Stimulated activated memory B cell treated with anti-CD40 and anti-IgM and Interleukin-4, amounts not matched to agents 10 μg/mL and 1 μg/mL and 100 μg/mL, for 72 hours (primary cell): ENCODE measurements at places on chromosomes 6 and 20.

DNA sequence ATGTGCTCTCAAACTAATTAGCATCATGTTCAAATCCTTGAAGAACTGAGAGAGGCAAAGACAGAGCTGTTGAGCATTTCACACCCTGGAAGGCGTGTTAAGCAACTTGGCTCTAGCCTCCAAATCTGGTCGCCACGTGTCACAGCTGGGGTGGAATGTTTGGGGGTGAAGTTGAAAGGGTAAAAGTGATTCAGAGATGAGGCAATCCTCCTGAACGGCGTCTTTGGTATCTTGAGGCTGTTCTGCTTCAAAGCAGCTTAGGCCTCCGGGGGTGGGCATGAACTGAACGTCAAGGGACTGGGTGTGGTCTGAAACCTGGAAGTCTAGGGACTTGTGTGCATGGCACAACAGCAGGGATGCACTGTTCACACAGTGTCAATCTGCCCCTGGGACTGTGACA is 62.3 kb downstream of the TRAM2 start:
- ATAC-seq: no peak

DNA sequence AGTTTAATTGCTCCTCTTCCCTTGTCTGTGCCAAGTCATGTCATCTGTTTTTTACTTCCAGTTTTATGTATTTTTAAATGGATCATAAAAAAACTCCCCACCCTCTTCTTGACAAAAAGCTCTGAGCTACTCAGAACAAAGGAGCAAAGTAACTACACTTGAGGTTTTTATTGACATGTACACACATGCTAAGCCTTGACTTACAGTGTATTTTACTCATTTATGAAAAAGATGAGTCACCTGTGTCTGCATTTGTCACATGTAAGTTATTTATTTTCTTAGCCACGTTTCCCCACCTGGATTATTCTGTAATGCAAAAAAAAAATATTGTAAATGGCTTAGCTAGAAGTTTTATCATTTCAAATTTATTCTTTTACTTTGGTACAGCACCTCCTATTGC is 628.8 kb upstream of the SLC35B3 start:
- no peak for ATAC-seq

DNA sequence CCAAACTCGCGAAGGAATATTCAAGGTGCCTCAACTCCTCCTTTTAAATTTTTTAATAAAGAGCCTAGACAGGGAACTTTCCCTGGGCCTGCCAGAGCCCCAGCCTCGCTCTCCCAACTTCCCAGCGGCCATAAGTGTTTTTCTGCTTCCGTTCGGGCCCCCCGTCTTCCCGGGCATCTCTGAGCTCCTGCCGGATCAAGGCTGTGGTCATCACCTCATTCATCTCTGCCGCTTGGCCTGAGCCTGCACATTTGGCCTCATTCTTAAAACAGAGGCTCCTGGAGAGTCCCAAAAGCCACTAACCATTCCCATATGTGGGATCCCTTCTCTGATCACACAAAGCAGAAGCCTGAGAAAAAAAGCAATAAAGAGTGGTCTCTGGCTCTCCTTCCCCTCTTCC is 969.1 kb upstream of the DEFB115 start:
- ATAC-seq: no peak

GRCh38 chr6:76004202-76004601 is 68.3 kb downstream of the IMPG1 start:
- ATAC-seq: peak; percentile 53

GRCh38 chr6:148388521-148388920 is 45.9 kb downstream of the SASH1 start:
- no peak for ATAC-seq

DNA sequence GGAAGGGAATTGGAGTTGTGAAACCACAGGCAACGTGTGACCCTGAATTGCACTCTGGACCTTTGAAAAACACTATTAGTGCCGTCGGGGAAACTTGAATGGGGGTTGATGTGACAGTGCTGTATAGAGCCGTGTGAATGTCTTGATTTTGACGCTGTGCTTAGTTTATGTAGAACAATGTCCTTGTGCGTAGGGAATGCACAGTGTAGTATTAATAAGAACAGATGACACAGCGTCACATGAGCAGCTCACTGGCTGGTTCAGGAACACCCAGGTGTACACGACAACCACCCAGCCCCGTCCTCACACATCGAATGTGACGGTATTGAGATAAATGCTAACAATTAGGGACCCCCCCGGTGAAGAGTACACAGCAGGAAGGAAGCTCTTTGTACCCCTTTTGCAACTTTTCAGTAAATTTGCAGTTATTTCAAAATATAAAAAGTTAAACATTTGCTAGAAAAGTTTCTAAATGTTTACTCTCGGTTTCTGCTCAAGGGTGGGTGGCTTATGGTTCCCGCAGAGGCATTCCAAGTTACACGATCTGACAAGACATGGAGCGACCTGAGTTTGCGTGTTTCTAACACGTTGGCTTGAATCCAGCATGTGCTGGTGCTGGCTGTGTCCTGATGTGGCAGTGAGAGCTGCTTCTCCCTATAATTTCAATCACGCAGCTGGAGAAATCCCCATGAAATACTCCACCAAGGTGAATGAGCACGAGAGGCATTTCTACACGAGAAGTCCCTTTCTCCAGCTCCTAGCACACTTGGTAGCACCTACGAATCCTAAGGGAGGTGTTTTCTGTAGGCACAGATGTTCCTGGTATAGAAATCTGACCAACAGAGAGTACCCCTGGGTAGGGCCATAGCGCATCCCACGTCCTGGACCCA is 208.0 kb upstream of the EXOC2 start:
- ATAC-seq: no peak

- peak; percentile 85 for ATAC-seq
Measured at GRCh38 chr6:107894809-107895396, 63.1 kb downstream of the SEC63 start.

DNA sequence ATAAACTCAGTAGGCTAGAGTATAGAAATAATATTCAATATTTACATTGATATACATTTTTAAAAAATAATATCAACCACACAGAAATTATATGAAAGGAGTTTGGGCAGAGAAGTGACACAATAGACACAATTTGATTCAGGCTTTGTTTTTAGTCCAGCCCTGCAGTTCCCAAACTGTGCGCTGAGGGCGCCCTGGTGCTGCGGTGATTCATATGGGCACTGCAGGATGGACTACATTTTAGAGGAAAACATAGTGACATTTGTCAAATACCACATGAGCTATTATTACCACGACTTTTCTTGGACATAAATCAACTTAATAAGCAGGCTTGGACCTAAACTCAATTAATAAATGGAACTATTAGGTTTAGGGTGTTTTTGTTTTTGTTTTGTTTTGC is 364.3 kb upstream of the ID4 start:
- ATAC-seq: no peak

DNA sequence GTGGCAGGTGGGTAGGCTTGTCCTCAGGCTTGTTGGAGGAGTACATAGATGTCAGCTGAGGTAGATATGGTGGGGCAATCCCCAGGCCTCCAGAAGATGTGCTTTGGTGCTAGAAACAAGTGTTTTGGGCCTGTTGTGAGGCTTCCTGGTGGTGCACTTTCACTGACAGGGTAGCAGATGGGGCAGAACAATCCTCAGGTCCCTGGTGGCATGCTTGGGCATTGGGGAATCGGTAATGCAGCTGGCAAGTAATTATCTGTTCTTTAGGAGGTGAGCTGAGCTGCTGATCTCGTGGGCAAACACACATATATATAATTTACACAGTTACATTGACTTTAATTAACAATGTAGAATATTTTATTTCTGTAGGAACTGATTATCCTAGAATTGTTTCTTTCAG is 458.7 kb downstream of the BMP2 start:
- no peak for ATAC-seq

DNA sequence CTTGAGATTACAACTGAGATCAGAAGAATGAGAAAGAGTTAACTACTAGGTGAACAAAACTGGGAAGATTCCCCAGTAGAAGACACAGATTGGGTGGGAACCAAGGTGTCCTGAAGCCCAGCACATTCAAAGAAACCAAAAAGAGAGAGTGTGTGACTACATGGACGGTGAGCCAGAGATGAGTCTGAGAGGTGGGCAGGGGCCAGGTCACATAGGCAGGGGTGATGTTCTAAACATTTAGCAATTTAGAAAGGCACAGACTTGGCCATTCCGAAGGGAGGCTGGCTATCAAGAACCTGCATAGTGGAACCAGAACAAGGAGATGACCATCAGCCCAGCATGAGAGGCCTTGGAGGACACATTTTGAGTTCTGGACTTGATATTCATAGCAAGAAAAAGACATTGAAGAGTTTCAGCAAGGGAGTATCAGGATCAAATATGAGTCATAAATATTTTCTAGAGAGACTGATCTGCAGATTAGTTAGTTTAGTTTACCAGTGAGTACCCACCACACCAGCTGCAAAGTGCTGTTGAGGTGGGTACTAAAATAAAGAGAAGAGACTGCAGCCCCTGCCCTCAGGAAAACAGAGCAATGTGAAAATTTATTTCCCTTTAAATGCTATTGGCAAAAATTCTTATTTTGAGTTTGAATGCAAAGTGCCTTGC is 340.5 kb upstream of the PRDM1 start:
- ATAC-seq: no peak

GRCh38 chr6:33112148-33112547 is 36.4 kb downstream of the HLA-DPB1 start:
- peak; percentile 95 for ATAC-seq

GRCh38 chr6:100575921-100576320 is 111.2 kb upstream of the SIM1 start:
- ATAC-seq: no peak

- ATAC-seq: no peak
Measured at GRCh38 chr6:139536751-139537617, 162.5 kb upstream of the CITED2 start.

DNA sequence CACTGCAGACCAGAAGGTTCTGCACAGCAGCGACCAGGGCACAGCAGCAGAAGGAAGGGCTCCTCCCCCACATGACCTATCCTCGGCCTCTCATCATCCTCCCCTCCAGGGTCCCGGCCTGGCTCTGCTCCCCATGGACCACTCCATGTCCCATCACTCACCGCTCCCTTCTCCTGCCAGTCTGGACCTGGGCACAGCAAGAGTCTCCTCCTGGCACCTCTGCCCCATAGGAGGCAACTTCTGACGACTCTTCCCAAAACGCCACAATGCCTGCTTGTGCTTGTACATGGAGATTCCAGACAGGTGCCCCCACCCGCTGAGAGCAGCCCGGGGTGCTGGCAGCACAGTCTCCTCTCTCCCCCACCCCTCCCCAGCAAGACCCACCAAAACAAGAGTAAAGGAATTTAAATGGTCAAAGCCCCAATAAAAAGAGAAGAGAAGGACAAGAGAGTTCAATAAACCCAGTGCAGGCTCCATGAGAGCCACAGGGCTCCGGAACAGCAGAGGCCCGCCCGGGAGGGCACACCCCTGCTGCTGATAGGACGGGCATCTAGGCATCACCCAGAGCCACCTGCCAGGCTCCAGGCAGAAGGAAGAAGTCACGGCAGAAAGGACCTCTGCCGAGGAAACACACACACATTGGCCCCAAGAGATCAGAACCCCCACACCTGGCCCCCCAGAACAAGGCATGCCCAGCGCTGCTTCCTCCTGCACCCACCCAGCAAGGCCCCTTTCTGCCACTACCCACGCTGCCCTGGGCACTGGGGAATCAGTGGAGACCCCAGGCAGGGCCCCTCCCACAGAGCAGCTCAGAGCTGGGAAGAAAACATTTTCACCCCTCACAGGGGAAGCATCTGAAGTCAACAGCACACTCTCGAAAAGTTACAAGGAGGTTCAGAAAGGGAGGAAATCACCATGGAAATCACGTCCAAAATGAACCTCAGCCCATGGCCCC is 15.2 kb downstream of the TAF4 start:
- ATAC-seq: no peak

DNA sequence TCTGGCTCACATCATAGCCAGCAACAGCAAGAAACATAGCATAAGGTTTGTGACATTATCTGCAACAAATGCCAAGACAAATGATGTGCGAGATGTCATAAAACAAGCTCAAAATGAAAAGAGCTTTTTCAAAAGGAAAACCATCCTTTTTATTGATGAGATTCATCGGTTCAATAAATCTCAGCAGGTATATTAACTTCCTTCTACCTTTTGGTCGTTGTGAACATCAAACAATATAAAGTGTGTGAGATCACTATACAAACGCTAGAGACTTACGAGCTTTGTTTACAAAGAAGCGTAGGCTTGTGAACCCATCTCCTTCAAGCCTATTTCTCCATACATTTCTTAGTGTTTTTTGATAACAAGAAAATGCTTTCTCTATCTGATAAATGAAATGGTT is 3.5 kb downstream of the WRNIP1 start:
- ATAC-seq: no peak

DNA sequence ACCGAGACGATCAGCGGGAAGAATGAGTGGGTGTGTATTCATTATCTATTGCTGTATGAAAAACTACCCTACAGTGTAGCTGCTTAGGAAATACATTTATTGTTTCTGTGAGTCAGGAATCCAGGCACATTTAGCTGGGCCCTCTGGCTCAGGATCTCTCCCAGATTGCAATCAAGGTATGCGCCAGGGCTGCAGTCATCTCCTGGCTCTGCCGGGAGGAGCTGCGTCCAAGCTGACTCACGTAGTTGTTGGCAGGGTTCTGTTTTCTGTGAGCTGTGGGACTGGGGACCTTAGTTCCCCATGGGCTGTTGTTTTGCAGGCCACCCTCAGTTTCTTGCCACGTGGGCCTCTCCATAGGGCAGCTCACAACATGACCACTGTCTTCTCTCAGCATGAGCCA is 68.2 kb upstream of the FUCA2 start:
- no peak for ATAC-seq

GRCh38 chr20:57396984-57397692 is 5.9 kb downstream of the RBM38 start:
- no peak for ATAC-seq

DNA sequence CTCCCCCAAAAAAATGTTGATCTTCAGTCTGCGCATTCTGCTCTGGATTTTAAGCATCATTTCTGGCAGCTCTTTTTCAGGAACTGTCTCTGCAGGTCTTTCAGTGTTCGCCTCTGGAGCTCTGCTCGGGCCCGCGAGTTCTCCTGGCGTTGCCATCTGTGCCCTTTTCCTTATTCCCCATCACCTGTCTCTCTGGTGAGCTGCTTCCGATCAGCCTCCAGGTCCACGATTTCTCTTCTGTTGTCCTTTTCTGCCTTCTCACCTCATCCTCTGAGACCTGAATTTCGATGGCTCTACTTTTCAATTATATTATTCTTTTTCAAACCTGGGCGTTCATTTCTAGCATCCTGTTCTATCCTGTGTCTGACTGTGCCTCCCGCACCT is 590 bp upstream of the MAP1LC3A start:
- no peak for ATAC-seq

- ATAC-seq: no peak
Measured at GRCh38 chr6:71077655-71078054, 120.8 kb upstream of the B3GAT2 start.

DNA sequence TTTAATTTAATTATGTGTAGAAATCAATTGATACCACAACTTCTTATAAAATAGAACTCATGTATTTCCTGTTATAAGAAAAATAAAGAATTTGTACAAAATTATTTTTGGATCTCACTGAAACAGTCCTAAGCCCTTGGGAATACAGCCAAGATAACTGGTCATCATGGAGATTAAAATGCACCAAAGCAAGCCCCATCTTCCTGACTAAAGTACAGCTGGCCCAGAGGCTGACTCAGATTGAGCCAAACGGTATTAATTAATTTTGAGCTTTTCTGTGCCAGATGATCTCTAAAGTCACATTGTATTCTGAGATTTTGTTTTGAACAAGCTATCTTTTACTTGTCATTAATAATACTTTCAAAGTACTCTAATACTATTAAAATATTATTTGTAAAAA is 978.5 kb downstream of the TBC1D32 start:
- no peak for ATAC-seq

GRCh38 chr6:116611056-116611455 is 5.2 kb upstream of the RSPH4A start:
- ATAC-seq: no peak
